ENCODE measurements at places on chromosomes 4 and X.

- DNase-seq: peak; percentile 18
Measured at GRCh38 chr4:81688085-81688484, 216.4 kb upstream of the RASGEF1B start.

DNA sequence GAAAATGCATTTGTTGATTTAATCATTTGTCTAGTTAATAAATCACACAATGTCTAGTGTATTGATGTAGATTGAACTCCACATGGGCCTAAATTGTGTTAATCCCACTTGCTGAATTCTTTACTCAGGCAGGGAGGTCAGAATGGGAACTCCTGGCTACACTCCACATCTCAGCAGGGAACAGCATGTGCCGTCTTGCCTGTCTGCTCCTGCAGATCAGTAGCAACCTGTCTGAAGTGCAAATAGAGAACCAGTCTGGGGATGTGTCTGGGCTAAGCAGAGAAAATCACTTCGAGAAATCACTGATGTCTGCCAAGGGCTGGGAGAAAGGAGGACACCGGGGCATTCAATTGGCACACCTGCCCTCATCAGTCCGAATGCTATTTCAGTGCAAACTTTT is 16.5 kb upstream of the MXRA5 start:
- no peak for DNase-seq

- DNase-seq: no peak
Measured at GRCh38 chr4:88582493-88582892, 9.8 kb upstream of the HERC3 start.

DNA sequence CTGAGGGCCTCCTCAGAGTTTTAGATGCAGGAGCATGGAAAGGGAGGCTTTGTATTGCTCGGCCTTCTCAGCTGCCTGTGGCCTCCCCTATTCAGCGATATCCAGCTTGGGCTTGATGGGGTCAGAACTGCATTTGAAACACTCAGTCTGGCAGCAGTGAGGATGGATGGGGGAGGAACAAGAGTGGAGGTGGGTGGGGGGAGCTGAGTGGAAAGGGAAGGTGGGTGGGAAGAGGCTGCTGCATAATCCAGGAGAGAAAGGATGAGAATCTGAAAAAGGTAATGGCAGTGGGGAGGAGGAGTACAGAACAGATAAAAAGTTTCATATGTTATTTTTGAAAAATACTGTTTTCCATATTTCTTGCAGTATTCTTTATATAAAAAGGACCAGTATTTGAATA is 202.7 kb downstream of the SLC4A4 start:
- no peak for DNase-seq

- no peak for DNase-seq
Measured at GRCh38 chr4:138407329-138407728, 165.2 kb upstream of the SLC7A11 start.

- DNase-seq: no peak
Measured at GRCh38 chr4:115664285-115664684, 550.9 kb upstream of the NDST4 start.

- peak; percentile 31 for DNase-seq
Measured at GRCh38 chr4:169723207-169723965, 34.4 kb downstream of the HPF1 start.

DNA sequence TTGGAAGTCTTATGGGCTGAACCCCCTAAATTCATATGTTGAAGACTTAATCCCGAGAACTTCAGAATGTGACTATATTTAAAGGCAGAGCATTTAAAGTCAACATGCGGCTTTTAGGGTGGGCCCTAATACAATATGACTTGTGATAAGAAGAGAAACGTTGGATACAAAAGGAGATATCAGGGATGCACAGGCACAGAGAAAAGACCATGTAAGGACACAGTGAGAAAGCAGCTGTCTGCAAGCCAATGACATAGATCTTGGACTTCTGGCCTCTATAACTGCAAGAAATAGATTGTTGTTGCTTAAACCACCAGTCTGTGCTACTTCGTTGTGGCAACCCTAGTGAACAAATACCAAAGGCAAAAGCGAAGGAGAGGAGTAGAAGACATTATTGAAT is 42.2 kb downstream of the GABRG1 start:
- no peak for DNase-seq

DNA sequence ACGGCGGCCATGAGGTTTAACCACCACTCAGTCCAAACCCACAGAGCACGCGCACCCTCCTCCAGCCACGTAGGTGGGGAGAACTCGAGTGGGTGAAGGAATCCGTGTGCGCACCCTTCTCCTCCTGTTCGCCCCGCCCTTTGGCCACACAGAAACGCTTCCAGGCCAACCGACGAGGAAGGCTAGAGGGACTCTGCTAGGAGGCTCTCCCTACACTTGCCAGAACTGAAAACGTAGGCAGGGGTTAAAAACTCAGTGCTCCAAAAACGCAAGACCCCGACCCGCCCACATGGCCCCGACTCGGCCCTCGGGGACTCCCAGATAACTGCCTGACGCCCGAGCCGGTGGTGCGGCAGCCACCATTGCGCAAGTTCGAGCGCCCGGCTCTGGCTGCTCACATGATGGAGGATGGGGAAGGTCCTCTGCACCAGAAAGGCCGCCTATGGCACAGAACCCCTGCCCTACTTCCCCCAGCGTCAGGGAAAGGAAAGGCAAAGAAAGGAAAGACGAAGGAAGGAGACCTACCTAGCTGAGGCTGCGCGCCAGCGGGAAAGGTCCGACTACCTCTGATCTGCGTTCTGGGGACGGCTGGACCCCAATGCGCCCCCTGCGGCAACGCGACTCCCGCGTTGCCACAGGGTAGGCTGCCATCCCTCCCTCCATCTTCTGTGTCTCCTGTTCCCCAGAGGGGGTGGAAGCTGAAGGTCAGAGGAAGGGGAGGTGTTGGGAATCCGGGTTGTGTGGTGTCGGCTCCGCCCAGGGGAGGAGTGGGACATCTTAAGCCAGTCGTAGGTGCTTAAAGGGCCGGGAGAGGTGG is 201.9 kb upstream of the AGTR2 start:
- no peak for DNase-seq

- no peak for DNase-seq
Measured at GRCh38 chr4:6331018-6331417, 61.4 kb downstream of the WFS1 start.

DNA sequence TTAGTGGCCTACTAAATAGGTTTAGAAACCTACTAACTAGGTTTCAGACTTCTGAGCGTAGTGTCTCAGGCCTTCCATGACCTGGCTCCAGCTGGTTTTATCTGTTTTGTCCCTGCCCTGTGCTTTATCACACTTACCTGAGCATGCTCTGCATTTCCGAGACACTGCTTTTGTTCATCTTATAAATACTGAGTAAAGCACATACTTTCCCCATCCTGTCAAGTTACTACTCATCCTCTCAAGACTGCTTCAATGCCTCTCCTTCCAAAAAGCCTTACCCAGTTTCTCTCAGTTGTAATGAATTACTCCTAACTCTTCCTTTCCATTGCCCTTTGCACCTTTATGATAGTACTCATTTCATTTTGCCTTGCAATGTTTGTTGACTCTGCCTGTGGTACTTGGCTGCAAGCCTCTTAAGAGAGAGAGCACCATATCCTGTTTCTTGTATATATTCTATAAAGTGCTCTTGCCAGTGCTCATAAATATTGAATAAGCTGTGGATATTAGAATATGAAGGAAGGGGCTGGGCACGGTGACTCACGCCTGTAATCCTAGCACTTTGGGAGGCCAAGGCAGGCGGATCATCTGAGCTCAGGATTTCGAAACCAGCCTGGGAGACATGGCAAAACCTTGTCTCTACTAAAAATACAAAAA is 34.4 kb downstream of the SLAIN2 start:
- DNase-seq: peak; percentile 82

DNA sequence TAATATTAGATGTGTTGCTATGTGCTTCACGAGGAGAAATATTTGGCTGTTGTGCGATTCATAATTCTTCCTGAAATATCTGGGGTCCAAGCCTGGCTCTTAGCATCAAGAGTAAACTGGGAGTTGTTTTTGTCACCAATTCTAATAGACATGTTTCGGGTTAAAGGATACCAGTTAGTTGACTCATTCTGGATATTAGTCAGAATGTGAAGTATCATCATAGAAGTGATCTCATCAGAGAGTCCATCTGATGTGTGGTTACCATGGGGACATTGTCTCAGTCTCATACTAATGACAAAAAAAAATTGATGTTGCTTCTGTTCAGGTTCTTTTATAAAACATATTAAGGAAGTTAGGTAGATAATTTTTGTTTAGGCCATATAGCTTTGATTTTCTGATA is 57.2 kb upstream of the MTMR1 start:
- DNase-seq: peak; percentile 61

DNA sequence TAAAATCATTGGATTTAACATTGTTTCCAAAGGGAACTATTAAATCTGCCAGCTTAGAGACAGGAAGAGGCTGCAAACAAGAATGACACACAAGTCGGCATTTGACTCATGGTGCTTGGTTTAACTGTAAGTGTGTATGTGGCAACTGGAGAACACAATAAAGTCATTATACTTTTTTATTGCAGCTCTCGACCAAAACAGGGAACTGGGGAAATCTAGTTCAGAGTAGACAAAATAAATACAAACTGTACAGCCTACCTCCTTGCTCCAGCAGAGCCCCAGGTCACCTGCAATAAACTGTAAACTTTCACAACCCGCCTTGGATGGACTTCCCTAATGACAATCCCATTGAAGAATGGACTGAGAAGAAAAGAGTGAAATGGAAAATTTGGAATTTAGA is 24.0 kb downstream of the NPY5R start:
- no peak for DNase-seq

DNA sequence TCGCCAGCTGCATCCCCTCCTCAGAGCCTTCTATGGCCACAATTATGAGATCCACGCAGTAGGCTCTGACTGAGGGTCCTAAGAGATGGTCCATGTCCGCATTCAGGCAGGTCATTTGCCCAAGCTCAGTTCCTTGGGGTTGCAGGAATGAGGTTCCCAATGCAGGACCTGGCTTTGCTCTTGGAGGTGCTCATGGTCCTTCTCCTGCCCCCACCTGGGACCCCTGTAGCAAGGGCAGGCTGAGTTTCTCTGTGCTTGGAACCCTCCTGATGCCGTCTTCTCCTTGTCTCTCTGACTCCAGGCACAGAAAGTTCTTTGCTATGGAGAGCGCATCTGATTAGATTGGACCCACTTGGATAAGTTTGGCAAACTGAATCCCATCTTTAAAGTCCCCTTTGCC is 16.5 kb upstream of the SHOX start:
- no peak for DNase-seq

DNA sequence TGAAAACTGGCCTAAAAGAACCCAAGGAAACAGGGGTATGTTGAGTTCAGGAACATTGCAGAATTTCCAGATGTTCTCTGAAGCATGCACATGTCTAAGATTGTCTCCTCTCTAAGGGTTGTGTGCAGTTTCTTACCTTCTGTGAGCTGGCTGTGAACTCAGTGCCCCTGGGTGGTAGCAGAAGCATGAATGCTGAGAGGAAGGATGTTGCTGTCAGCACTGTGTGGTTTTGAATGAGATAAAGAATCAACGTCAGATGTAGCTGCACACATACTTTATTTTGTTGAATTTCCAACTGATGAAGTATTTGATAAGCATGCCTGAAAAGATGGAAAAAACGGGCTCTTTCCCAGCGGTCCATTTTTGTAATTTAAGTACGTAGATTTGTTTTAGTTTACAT is 23.8 kb upstream of the CD38 start:
- peak; percentile 57 for DNase-seq

DNA sequence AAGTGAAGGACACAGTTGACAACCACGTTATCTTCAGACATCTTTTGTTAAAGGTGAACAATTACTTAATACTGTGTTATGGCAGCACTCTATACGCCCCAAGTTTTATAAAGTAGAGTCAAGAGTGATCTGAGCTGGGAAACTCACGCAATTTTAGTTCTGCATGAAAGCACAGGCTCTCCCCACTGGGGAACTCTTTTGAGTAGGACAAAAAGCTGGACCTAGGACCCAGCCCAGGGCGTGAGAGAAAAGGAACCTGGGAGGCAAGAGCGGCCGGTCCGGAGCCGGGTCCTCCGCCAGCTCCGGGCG is 152.6 kb upstream of the SLC4A4 start:
- no peak for DNase-seq

DNA sequence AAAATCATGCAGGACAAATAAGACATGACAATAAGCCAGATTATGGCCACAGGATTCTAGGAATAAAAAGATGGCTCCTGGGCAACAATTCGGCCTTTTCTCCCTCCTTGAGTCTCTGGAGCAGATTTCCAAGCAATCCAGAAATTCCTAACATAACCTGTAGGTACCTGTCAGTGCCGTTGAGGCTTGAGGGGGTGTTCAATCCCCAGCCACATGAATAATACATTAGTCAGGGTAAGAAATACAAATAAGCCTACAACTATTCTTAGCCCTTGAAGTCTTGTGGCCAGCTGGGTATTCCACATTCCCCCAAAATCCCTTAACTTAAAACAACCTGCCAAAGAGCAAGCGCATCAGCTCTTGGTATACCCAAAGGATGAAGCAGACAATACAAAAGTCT is 9.7 kb downstream of the CXorf38 start:
- DNase-seq: no peak

DNA sequence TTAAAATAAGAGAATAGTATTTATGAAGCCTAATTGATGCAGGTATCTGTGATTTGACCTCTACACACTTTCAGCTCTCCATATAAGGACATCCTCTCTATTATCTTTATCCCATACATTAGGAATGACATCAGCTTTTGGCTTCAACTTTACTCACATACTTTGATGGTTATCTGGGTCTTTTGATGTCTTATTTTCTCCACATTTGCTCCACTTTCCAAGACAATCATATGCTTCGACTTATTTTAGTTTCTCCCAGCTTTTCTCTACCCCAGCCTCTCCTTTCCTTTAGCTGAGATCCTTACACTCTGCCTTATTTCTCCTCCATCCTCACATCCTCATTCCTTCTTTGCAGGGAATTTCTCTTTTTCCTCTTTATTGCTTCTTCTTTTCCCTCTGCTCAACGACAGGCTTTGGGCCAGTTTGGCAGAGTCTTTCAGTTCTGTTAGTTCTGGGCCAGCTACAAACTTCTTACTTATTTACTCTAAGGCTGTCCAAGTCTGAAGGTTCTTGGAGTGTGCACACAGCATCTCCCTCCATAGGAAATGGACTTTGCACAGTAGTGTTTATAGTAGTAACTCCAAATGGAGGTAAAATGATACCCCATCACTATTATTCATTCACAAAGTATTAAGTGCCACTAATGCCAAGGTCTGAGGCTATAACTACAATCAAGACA is 50.5 kb downstream of the SLC4A4 start:
- peak; percentile 68 for DNase-seq

DNA sequence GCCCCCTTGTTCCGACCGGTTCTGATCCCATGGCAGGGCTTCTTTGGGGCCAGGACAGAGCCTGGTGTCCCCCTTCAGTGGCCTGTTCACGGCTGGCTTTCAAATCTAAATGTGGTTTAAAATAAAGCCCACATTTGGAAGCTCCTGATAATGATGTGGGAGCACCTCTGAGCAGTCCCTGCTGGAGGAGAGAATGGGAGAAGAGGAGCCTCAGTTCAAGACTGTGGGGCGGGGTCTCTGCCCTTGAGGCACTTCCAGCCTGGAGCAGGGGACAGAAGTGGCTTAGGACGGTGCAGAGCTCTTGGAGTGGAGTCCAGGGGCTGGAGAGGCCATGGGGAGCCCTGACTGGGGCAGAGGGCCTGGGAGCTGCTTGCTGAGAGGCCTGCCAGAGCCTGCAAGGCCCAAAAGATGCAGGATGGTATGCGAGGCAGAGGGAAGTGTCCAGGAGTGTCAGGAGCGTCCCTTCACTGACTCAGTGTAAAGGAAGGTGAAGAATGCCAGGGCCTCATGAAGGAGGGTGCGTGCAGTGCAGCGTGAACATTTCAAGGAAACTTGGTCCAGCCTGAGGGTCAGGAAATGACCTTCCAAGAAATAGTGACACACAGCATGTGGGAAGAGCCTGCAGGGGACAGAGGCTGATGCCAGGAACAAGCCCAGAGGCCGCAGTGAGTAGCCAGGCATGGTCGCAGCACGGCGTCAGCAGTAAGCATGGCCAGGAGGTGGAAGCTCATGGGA is 21.1 kb upstream of the TADA2B start:
- DNase-seq: peak; percentile 62

GRCh38 chr4:177427192-177427591 is 15.0 kb downstream of the AGA start:
- peak; percentile 85 for DNase-seq

Data from fibroblast of upper back skin (primary cell).